ENCODE measurements at places on chromosomes 2 and 18. TPM values are rescaled to one million over a fixed set of nuclear protein-coding genes. Genes with fewer than 3 reads are reported as not detected.

The ANKRD30BL gene
- total RNA-seq, result not detected

The CERS6 gene
- 19.0 TPM for total RNA-seq

The EML6 gene
- 3.2 TPM for total RNA-seq

The PLCD4 gene
- 6.7 TPM for total RNA-seq

The BBS5 gene
- 5.8 TPM for total RNA-seq

The HSBP1L1 gene
- 4.1 TPM for total RNA-seq

The TET3 gene
- 2.7 TPM for total RNA-seq

The ASAP2 gene
- total RNA-seq, result 44.6 TPM

The POTEJ gene
- total RNA-seq, result not detected

The NGEF gene
- total RNA-seq, result 2.1 TPM

The HOXD8 gene
- total RNA-seq, result 25.5 TPM

The AMER3 gene
- not detected for total RNA-seq

The ACMSD gene
- not detected for total RNA-seq

The GALNT14 gene
- 12.8 TPM for total RNA-seq

The SCTR gene
- total RNA-seq, result not detected

The ARL5A gene
- total RNA-seq, result 51.2 TPM

The SPC25 gene
- total RNA-seq, result 0.49 TPM

The RAMP1 gene
- total RNA-seq, result 0.85 TPM

The MERTK gene
- 0.12 TPM for total RNA-seq

The OTOS gene
- total RNA-seq, result not detected

The DYNC2LI1 gene
- 19.9 TPM for total RNA-seq

The MYL12A gene
- 536 TPM for total RNA-seq

The AKAIN1 gene
- not detected for total RNA-seq

The SFTPB gene
- not detected for total RNA-seq

The MC4R gene
- total RNA-seq, result 0.36 TPM

Data from hair follicle dermal papilla cell (primary cell).